T-helper 2 cell (primary cell): ENCODE measurements at places on chromosomes 5 and 9.

- no peak for DNase-seq
Observed at GRCh38 chr9:26457151-26457550, 435.5 kb downstream of the CAAP1 start.

- no peak for DNase-seq
Observed at GRCh38 chr5:2066373-2066772, 183.6 kb upstream of the IRX4 start.

DNA sequence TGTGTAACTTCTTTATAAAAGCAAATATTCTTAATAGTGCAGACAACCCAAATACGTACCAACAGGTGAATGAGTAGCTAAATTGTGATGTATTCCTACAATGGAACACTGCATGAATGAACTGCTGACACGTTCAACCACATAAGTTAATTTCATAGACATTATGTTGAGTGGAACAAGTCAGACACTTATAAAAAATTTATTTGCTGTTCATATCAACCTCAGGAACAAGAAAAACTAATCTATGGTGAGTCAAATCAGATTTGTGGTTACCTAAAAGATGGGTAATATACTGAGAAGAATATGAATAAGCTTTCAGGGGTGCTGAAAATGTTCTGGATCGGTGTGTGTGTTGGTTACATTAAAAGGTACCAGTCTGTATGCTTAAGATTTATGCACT lies 35.7 kb downstream of the INVS start:
- DNase-seq, result no peak

- DNase-seq, result no peak
Observed at GRCh38 chr9:4517274-4517673, 27.0 kb downstream of the SLC1A1 start.

- no peak for DNase-seq
Observed at GRCh38 chr9:131594906-131595665, 49.8 kb downstream of the PRRT1B start.

DNA sequence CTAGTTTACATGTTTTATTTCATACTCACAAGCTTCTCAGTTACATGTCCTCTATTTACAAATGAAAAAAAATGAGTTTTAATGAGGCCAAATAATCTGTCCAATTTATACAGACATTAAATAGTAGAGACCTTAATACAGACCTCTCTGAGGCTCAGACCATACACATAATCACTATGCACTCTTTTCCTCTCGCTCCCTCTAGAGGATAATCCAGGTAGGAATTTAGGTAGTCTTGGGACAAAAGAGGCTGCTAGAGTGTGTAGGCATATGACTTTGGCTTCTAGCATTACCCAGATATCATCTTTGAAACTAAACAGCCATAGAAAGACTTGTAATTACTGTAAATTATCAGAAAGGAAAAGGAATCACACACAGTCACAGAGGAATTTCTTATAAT lies 444.7 kb downstream of the HINT1 start:
- DNase-seq, result no peak

- no peak for DNase-seq
Observed at GRCh38 chr9:11735391-11735790, 957.8 kb upstream of the TYRP1 start.

GRCh38 chr5:134772461-134773125 lies 14.0 kb downstream of the DDX46 start:
- DNase-seq, result no peak

GRCh38 chr9:87661241-87661640 lies 64.7 kb upstream of the CTSL start:
- no peak for DNase-seq

- DNase-seq, result no peak
Observed at GRCh38 chr5:140718266-140718592, 18.0 kb downstream of the ZMAT2 start.

DNA sequence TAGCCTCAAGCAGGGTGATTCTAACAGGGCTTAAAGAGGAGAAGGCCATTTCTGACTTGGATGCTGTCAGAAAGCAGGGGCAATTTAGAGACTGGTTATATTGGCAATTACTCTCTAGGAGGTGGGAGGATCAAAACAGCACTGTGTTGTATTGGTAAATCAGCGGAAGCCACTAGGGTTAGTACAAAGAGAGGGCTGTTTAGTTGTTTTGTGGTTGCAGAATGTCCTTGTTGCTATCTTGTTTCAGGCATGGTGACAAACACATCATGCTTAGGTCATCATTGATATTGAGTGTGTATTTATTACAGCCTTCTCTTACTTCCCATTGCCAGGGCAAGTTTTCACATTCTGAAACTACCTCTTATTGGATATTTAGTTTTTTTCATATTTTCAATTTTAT lies 165.3 kb downstream of the TAF11L14 start:
- no peak for DNase-seq

DNA sequence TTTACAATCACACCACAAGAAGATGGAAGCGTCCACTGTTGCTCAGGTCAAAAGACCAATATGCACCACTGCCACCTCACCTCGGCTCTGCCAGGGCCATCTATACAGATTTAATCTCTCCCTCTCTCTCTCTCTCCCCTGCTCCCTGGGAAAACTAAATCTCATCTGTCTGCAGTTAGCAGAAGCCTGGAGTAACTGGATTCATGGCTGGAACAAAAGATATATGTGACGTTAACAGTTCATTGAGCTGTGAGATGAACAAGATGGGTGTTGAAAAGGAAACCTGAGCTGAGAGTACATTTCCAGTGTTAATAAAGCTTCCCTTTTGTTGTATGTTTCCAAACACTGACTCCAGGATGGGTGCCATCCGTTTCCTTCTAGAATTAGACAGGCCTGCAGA lies 369.7 kb downstream of the CDK5RAP2 start:
- no peak for DNase-seq

GRCh38 chr5:144711172-144711571 lies 540.5 kb downstream of the KCTD16 start:
- no peak for DNase-seq

DNA sequence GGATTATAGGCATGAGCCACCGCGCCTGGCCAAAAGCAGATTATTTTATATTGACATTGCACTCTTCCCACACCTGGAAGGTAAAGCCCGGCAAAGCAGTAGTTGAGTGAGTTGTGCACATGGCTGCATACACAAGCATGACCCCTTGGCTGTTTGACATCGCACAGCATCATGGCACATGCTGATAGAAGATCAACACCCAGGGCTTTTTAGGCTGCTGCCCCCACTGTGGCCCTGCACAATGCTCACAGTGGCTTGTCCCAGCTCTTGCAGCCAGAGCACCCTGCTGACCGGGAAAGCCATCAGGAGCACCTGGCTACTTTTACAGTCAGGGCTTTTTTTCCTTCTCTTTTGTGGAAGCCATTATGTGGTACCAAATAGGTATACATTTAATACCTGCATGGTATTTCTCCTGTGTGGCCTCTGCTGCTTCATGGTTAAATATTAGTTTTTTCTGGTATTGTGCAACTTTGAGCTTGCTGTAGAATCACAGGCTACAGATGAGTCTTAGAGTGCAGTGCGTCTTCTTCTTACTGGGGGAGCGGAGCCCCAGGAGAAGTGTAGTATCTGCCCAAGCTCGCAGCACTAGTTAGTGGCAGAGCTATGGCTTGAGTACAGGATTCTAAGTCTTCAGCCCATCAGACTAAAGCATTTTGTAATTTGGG lies 264.5 kb downstream of the AOPEP start:
- DNase-seq, result no peak

DNA sequence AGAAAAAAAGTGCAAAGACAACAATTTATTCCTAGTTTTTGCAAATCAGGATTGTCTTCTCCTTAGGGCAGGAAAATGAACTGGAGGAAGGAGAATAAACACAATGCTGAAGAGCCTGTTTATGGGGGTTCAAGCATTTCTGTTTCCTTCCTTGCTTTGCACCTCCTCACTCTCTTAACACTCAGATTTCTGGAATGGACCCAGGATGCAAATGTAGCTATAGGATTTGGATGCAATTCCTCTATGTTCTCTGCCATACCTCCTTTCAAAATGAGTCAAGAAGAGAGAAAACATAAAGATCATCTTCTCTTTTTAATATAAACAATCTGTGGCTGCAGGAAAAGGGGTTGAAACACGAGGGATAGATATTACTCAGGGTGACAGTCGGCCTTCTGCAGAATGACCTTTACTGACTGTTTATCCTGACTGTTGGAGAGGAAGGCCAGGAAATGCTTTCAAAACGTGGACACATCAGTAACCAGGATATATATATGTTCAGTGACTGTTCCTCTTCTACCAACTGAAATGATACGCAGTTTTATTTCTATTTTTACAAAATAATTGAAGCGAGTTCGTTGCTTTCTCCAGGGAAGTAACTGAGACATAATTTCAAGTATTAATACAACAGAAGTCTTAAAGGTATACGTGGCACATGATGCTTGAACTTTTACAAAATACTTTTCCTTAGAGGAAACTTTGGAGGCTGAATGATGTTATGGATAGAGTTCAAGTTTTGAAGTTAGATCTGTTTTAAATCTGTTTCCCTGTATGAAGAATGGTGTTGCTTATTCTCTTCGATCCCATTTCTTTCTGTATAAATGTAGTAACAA lies 44.4 kb downstream of the ACTBL2 start:
- DNase-seq, result no peak

DNA sequence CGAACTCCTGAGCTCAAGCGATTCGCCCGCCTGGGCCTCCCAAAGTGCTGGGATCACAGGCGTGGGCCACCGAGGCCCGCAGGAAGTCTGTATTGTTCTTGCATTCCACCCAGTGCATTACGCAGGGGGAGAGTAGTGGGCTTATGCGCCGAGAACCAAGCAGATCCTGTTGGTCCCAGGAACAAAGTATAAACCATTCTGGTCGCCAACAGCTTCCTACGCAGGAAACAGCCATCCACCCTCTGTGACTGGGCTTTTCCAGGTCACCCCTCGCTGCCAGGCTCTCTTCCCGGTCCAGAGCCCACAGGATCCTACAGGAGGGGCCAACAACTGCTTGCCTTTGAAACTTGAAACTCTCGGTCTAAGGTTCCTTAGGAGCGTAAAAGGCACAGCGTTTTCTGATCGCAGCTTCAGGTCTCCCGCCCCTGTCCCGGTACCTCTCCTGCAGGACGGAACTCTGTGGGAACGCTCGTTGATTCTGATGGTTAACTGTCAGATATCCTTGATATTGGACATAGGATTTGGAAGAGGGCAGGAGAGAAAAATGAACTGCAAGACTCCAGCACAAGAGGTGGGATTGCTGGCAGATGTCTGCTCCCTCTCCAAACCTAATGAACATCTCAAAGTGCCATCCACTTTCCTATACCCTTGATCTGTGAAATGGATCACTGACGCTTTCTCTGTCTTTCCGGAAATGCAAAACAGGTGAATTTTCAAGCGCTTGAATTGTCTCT lies 4.2 kb upstream of the ANXA2R start:
- DNase-seq, result no peak

DNA sequence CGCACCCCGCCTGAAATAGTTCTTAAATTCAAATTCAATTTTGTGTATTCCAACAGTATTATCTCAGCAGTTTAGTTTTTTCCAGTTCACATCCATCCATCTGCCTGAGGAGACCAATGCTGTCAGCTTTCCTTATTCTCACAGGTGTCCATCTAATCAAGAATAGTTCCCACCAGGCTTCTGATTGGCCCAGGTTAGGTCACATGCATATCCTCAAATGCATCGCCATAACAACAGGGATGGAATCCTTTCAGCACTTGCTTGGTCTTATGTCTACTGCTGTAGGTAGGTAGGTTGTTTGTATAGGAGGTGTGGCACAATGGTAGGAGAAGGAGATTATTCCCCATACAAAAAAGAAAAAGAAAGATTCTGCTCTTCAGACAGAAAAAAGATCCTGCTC lies 91.2 kb downstream of the UBE2R2 start:
- DNase-seq, result no peak

GRCh38 chr9:125646621-125647100 lies 60.3 kb downstream of the MAPKAP1 start:
- DNase-seq, result no peak

GRCh38 chr5:161023551-161023950 lies 171.5 kb upstream of the ATP10B start:
- DNase-seq, result no peak

DNA sequence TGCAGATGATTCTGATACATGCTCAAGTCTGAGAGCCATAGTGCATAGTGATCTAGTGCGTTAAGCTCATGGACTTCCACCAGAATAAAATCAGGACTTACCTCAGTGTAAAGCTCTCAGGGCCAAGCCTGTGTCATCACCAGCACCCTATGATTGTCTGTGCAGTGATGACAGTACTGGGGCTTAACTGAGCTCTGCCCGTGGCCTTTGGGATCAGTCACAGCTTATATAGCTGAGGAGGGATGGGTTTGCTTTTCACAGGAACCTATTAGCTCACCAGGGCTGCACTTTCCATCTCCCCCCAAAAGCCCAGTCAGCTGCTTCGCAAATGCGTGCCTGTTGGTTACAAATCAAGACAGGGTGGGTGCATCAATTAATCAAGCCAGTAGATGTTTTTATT lies 246.9 kb downstream of the NR3C1 start:
- no peak for DNase-seq

- DNase-seq, result no peak
Observed at GRCh38 chr5:43068037-43068436, 27.9 kb upstream of the ANXA2R start.

GRCh38 chr5:82332064-82332855 lies 54.1 kb upstream of the RPS23 start:
- no peak for DNase-seq

GRCh38 chr5:14667770-14668169 lies 3.3 kb downstream of the OTULIN start:
- no peak for DNase-seq

- no peak for DNase-seq
Observed at GRCh38 chr9:121865060-121865459, 213.6 kb downstream of the DAB2IP start.

DNA sequence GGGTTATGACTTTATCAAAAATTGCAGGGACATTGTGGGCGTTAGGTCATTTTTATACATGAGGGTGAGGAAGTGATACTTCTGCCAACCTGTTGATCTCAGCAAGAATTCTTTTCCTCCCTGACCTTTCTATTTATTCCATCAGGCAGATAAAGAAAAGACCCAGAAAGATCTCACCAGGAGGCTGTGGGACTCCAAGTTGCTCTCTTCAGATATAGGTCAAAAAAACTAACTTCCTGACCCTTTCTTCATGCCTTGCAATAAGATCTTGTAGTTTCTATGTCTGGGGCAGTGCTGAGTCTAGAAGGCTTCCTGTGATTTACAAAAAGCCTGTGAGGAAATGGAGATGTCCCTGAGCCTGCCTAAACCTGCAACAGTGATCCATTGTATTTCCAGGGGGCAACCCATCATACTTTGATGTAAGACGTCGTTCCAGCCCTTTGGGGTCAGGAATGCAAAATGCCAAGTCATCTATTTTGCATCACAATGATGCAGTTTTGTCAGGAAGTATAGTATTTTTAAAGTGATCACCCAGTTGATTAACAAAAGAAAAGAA lies 22.0 kb upstream of the PIK3R1 start:
- DNase-seq, result no peak

GRCh38 chr5:79990205-79990597 lies 861 bp downstream of the MTX3 start:
- DNase-seq, result no peak

DNA sequence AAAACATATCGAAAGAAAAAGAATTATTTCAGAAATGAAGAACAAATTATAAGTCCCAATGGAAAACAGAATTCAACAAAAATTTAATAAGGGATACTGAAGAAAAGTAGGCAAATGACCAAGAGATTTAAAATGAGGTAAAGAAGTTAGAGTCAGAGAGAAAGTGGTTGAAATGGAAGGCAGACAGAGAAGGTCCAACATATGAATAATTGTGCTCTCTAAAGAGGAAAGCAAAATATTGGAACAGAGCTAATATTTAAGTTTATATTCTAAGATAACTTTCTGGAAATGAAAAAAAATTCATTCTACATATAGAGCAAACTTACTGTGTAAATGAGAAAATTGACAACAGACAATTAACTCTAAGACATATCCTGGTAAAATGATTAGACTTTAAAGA lies 94.1 kb downstream of the PTCH1 start:
- DNase-seq, result no peak

- DNase-seq, result no peak
Observed at GRCh38 chr5:35354751-35355150, 124.5 kb upstream of the PRLR start.
